ENCODE measurements at places on chromosomes 5 and 9. TPM values are rescaled to one million over a fixed set of nuclear protein-coding genes. Genes with fewer than 3 reads are reported as not detected.

DNA sequence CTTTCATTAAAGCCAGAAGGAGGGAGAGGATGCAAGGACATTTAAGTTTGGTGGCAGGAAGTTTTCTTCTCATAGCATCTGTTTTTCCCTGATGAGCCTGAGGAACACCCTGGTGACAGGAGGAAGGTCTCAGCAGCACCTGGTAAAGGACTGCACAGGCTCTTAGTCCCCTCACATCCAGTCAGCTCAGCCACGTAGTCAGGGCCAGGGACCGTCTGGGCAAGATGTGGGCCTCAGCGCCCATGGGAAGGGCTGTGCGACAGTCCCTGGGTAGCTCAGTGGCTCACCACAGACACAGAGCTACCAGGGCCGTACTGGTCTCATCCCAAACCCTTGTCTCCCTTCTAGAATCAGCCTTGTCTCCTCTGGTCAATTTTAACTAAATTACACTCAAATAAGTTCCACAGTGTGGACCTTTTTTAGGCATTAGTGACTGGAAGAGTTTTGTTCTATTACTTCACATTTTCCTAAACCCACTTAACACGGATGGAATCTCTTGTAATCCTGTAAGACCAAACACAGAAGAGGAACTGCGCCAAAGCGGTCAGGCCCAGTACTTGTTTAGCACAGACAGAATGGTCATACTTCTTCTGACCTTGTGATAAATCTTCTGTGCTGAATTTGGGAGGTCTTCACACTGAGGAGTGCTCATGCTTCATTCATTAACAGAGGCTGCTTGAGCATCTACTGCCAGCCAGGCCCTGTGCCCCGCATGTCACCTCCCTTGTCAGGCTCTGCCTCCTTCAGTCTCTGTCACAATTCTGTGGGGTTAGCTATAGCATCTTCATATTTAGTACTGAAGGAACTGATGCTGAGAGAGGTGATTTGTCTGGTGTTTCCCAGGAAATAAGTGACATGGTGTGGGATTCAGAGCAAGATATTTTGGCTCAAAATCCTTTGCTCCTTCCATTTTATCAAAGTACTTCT is 91.4 kb downstream of the ANGPTL2 start:
- DNase-seq, result no peak

GRCh38 chr5:4643190-4643589 is 496.9 kb upstream of the ADAMTS16 start:
- DNase-seq, result no peak

KCNV2 gene
- not detected for total RNA-seq

GRCh38 chr5:156920042-156920860 is 42.8 kb downstream of the TIMD4 start:
- DNase-seq, result no peak

GPR21 gene
- total RNA-seq, result not detected

SPACA9 gene
- total RNA-seq, result 8.9 TPM

TPD52L3 gene
- total RNA-seq, result not detected
